ENCODE measurements at places on chromosomes 7 and 10. TPM values are rescaled to one million over a fixed set of nuclear protein-coding genes. Genes with fewer than 3 reads are reported as not detected.

Gene FLNC
- total RNA-seq = 0.05 TPM

Gene YWHAG
- total RNA-seq = 96.9 TPM

Gene ANXA8L1
- total RNA-seq = not detected

Gene EN2
- not detected for total RNA-seq

Gene OR2A2
- not detected for total RNA-seq

Gene GRM3
- not detected for total RNA-seq

Gene ATP5F1C
- 287 TPM for total RNA-seq

Gene DNAH11
- total RNA-seq = 0.02 TPM

Gene GIMAP6
- 20.7 TPM for total RNA-seq

Gene FFAR4
- not detected for total RNA-seq

Gene OPN1SW
- total RNA-seq = not detected

All from activated naive CD4-positive, alpha-beta T cell treated with anti-CD3 and anti-CD28 coated beads for 36 hours (primary cell).